ENCODE measurements at places on chromosomes 4 and X. TPM values are rescaled to one million over a fixed set of nuclear protein-coding genes. Genes with fewer than 3 reads are reported as not detected.

The TBC1D8B gene
- total RNA-seq: 7.7 TPM

The GRIA3 gene
- 3.1 TPM for total RNA-seq

The ITGB1BP2 gene
- 1.0 TPM for total RNA-seq

The DCLK2 gene
- 0.68 TPM for total RNA-seq

The EVC gene
- 11.0 TPM for total RNA-seq

The PNMA3 gene
- 0.23 TPM for total RNA-seq

The TCP11X2 gene
- not detected for total RNA-seq

Data from left lobe of liver (tissue), 2 donors.